LHCN-M2 (cell line): ENCODE measurements at places on chromosomes 6 and 20. TPM values are rescaled to one million over a fixed set of nuclear protein-coding genes. Genes with fewer than 3 reads are reported as not detected.
A peak's percentile ranks its signal among the peaks of the same experiment; 100 is the strongest.

- peak; percentile 65 for DNase-seq
These were observed 74.5 kb downstream of the DCDC2 start for GRCh38 chr6:24283043-24283985.

- no peak for DNase-seq
These were observed 20.8 kb downstream of the C20orf173 start for GRCh38 chr20:35508493-35509218.

DNA sequence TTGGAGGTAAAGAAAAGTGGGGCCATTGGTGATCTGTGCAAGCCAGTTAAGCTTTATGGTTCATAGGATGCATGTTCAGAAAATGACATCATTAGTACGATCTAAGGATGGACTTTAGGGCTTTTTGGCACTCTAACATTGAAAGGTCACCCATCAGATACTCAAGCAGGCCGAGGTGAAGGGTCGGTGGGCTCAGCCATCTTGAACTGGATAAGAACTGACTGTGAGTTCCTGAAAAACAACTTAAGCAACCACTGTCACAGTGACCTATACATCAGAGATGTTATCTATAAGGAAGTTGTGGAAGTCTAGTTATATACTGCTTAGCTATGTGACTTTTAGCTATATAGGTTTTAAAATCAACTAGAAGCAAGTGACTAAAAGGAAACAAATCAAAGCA is 13.0 kb upstream of the ITCH start:
- no peak for DNase-seq

DNA sequence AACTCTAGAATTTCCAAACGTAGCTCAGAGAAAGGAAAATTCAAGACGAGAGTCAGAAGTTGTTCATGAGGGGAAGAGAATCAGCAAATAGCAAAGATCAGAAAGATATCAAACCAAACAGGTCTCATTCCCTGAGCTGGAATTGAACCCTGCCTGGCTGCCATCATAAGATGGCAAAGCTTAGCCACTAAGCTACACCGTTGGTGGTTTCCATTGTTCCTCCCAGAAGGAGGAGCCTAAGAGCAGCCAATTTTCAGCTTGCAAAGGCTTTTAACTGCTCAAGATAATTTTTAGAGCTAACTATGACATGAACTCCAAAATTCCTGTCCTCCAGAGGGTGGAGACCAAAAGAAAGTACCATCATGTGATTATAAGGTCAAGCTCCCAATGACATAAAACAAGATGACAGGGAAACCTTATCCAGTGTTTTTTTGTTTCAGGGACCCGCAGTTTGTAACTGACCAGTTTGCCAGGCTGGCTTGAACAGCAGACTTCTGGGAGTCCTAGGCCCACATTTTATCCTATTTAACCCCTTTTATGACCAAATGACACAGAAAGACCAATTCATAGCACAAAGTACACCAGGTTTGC is 55.9 kb downstream of the COL11A2 start:
- DNase-seq = no peak

- no peak for DNase-seq
These were observed 6.4 kb downstream of the FYN start for GRCh38 chr6:111866857-111867256.

Gene BMP2
- 1.0 and 1.4 TPM in 2 replicates for total RNA-seq

Gene TFAP2D
- not detected in 2 replicates for total RNA-seq

GRCh38 chr6:53128842-53129241 is 19.8 kb downstream of the GCM1 start:
- DNase-seq = peak; percentile 20

DNA sequence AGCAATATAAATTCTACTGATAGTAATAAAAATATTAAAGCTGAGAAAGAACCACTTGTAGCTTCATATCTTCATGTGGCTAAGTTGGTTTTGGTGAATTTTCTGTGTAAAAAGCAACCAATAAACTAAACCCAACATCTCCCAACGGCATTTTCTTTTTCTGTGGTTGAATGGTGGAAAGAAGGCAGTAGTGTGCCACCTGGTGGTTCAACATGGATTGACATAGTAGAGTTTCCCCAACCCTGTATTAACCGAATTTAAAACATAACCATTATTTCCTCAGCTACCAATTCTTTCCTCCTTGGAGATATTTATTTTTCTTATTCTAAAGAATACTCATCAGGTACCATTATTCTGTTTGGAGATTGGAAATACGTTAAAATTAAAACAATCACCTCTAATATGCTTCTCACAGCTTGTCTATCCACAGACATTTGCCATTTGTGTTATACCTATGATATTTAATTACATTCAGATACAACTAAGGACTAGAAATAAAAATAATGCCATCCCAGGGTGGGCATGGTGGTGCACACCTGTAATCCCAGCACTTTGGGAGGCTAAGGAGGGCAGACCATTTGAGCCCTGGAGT is 117.1 kb upstream of the EEF1E1 start:
- DNase-seq = peak; percentile 44

- DNase-seq = no peak
These were observed 68.2 kb downstream of the PXDC1 start for GRCh38 chr6:3683331-3683730.

DNA sequence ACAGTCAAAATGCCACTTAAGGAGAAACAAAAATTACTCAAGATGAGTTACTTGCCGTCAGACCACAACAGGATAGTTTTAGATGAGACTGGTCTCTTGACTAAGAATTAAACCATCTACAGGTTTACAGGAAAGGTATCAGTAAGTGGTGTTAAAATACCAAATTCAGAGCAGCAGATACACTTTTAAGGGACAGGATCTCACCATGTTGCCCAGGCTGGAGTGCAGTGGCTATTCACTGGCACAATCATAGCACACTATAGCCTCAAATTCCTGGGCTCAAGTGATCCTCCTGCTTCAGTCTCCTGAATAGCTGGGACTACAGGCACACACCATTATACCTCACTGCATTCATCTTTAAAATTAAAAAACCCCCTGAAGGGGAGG is 4.7 kb downstream of the MCCD1 start:
- no peak for DNase-seq

Gene HLA-DMA
- 1.9 and 4.0 TPM in 2 replicates for total RNA-seq

- no peak for DNase-seq
These were observed 15.1 kb downstream of the BMP7 start for GRCh38 chr20:57251344-57251743.

Gene HAO1
- total RNA-seq = not detected in 2 replicates

Gene WFDC5
- not detected in 2 replicates for total RNA-seq

DNA sequence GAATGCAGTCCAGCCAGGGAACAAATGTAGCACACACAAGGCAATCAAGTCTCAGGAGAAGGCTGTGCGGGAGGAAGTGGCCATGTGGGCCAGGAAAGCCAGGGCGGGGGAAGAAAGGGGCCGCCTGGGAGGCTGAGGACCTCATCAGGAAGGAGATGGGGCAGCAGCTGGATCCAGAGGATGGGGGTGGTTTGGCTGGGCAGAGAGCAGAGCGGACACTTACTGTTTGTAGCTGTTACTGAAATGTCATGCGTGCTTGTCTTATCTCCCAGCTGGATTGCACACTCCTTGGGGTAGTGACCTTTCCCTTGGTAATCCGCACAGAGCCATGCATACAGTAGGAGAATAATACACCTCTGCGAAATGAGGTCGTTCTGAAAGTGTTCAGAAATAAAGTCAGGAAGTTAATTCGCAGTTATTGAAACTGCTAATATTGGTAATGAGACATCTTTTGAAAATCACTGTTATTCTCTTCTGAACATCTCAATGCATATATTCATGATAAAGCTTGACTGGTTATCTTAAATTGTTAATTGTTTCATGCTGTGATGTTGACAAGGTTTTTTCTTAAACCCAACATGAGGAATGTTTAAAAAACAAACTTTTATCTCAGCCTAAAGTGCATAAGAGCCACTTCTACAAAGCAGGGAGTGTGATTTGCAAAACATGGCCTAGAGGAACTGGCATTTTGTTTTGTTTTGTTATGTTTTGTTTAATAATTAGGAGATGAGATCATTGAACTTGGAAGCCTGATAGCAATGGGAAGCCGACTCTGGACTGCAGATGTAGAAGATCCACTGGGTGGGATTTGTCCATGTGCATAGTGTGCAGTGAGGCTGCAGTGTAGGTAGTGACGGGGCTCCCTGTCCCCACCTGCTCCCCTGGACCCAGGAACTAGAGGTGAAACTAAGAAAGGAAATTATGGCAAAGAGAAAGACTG is 18.0 kb upstream of the MAP3K4 start:
- DNase-seq = no peak

GRCh38 chr20:3704087-3704486 is 8.3 kb downstream of the SIGLEC1 start:
- no peak for DNase-seq

- peak; percentile 40 for DNase-seq
These were observed 2.8 kb downstream of the COL9A3 start for GRCh38 chr20:62819494-62820174.

DNA sequence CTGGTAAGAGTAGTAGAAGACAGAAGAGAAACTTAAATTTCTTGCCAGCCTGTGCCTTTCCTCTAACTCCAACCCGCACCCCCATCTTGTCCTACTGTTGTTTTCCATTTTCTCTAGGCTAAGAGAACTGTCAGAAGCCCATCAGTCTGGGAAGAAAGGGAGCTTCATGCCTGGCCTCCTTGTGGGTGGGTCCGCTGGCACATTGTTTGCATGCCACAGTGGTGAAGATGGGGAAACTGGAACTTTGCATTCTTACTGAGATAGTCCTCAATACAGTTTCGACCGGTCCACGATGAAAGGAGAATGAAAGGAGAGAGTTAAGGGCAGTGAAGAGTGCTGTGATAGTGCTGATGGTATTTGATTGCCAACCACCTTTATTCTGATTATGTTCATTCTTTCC is 103.1 kb downstream of the TCP11 start:
- peak; percentile 62 for DNase-seq

DNA sequence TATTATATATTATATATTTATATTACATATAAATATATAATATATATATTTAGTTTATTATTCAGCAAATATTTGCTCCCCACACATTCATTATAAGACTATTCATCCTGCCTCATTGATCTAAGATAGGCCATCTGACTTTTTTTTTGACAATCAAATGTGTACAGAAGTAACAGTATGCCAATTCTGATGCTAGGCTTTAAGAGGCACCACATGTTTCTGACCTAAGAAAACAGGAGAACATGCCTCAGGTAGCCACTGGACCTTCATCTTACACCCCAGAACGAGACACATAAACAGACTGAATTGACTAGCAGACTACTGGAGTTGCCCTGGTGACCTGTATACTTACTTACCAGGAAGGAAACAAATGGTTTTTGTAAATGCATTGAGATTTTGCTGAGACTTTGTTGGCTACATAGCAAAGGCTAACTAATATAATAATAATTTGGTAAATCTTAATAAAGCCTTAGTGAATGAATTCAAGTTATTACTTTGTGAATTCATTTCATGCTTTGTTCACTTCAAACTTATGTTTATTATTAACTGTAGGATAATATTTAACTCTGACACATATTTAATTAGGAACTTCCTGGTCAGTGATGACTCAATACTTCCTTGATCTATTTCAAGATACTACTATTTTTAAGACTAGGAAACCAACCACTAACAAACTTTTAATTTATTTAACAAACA is 13.4 kb upstream of the MYO6 start:
- DNase-seq = no peak

Gene PRDM1
- 0.98 and 2.4 TPM in 2 replicates for total RNA-seq

GRCh38 chr6:51678905-51679620 is 408.4 kb downstream of the PKHD1 start:
- no peak for DNase-seq

GRCh38 chr6:11865680-11866300 is 87.2 kb upstream of the ADTRP start:
- peak; percentile 53 for DNase-seq

- peak; percentile 40 for DNase-seq
These were observed 348.4 kb downstream of the TPBG start for GRCh38 chr6:82711971-82712370.

Gene BPIFB4
- total RNA-seq = not detected in 2 replicates

- no peak for DNase-seq
These were observed 348.0 kb upstream of the JARID2 start for GRCh38 chr6:14897831-14898230.

Gene RBBP8NL
- not detected in 2 replicates for total RNA-seq

GRCh38 chr6:106097411-106098231 is 11.5 kb downstream of the PRDM1 start:
- DNase-seq = peak; percentile 53

- no peak for DNase-seq
These were observed 62.0 kb downstream of the FAXC start for GRCh38 chr6:99287523-99287922.

DNA sequence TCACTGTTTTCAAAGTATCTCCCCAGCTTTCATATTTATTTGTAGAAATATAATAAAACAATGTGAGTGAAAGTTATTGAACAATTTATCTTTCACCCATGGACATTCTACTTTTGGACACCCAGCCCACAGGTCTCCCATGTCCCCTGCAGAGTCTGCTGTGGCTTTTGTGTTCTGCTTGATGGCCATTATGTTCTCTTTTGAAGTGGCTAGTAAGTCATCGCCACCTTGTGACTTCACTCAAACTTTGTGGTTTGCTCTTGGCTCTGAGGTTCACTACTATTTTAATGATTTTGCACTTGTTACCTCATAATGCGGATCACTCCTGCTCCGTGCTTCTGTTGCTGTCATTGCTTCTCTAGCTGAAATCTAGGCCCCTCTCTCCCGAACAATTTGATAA is 10.2 kb upstream of the DEFB113 start:
- DNase-seq = peak; percentile 26

GRCh38 chr6:139131736-139132280 is 3.1 kb upstream of the HECA start:
- DNase-seq = no peak

DNA sequence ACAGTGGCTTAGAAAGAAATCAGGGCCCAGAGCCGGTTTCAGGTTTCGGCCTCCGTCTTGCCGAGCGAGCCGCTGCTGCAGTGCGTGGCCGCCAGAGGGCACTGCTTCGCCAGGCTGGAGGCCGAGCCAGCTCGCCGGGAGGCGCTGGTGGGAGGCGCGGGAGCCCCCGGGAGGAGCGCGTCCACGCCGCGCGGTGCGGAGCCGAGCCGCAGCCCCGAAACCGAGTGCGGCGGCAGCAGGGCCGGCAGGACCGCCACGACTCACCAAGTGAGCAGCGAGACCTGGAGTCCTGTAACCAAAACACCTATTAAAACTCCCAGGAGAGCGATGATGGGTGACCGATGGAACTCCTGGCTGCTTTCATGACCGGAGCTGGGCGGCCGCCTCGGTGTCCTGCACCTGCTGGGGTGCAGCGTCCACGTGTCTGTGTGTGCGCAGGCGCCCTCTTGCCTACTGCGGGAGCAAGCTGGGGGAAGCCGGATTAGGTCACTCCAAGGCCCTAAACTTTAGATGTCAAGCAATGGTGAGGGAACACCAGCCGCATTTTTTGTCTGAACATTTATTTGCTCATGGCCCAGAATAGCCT is 186.9 kb upstream of the UST start:
- DNase-seq = peak; percentile 51

Gene NOTCH4
- total RNA-seq = 0.26 and 1.1 TPM in 2 replicates

- no peak for DNase-seq
These were observed 28.6 kb upstream of the OLIG3 start for GRCh38 chr6:137522831-137523230.

Gene SLC12A5
- under 0.01 TPM in 1 of 2 replicates, not detected in the other for total RNA-seq

Gene DTD1
- 71.4 and 78.7 TPM in 2 replicates for total RNA-seq

DNA sequence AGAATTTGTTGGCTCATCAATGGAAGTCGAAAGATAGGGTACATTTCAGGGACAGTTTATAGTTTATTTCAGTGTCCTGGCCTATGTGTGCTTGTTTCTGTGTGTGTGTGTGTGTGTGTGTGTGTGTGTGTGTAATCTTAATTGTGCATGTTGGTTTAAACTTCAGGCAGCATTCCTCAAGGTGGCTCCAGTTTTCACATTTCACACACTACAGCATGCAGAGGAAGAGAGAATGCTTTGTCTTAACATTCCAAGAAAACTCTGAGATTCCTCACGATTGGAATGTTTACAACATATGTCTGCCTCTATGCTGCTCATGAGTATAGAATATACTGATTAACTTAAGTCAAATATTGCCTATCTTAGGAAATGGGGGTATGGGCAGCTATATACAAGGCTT is 332.6 kb upstream of the EPHA7 start:
- peak; percentile 38 for DNase-seq
